Hypothalamus (tissue), 51 donors: ENCODE measurements at places on chromosomes 5 and 9.
A peak's percentile ranks its signal among the peaks of the same experiment; 100 is the strongest.

GRCh38 chr9:129341987-129342348 is 163.9 kb upstream of the IER5L start:
- DNase-seq, result no peak

DNA sequence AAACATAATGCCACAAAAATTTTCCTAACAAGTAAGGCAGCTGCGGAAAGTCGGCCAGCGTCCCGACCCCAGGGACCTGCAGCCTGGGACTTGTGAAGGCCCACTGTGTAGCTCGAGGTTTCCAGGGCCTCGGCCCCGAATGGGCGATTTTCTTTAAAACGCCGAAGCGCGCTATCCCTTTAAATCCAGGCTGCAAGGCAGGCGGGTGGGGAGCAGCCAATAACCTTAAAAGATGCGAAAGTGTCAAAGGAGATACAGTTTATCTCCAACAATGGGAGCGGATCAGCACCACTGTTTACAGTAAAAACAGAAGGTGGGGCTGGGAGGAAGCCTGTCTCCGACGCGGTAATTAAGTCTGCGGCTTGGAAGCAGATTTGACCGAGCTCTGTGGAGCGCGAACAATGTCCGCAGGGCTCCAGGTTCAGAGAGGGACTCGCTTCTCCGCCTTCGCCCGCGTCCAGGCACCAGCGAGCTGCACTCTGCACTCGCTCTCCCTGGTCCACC is 1.7 kb upstream of the ZSWIM6 start:
- peak; percentile 54 for DNase-seq

GRCh38 chr9:98916660-98917059 is 27.0 kb upstream of the COL15A1 start:
- DNase-seq, result no peak

GRCh38 chr5:128774605-128775004 is 190.7 kb upstream of the SLC27A6 start:
- no peak for DNase-seq

DNA sequence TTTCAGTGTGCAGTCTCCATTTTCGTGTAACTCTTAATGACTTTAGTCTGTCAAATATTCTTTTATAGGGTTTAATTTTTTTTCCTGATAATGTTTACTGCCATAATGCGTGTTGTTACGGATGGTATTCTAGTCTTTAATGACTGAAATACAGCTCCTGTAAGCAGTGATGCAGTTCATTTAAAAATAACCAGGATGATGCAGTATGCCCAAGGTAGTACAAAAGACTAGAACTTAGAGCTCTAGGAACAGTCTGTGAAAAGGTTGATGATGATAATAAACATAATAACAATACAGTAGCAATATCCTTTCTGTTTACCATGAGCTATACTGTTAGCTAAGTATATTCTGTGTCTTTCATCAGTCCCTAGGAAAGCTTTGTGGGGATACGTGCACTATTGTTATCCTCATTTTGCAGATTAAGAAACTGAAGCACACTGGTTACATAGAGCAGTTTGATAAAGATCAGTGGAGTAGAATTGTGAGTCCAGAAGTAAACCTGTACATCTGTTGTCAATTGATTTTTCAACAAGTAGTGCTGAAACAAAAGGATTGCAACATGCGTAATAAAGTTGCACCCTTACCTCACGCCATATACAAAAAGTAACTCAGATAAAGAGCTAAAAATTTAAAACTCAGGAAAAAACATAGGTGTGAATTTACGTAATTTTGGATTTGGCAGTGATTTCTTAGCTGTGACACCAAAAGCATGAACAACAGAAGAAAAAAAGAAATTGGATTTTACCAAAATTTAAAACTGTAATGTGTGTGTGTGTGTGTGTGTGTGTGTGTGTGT is 64.5 kb downstream of the MTREX start:
- DNase-seq, result no peak

DNA sequence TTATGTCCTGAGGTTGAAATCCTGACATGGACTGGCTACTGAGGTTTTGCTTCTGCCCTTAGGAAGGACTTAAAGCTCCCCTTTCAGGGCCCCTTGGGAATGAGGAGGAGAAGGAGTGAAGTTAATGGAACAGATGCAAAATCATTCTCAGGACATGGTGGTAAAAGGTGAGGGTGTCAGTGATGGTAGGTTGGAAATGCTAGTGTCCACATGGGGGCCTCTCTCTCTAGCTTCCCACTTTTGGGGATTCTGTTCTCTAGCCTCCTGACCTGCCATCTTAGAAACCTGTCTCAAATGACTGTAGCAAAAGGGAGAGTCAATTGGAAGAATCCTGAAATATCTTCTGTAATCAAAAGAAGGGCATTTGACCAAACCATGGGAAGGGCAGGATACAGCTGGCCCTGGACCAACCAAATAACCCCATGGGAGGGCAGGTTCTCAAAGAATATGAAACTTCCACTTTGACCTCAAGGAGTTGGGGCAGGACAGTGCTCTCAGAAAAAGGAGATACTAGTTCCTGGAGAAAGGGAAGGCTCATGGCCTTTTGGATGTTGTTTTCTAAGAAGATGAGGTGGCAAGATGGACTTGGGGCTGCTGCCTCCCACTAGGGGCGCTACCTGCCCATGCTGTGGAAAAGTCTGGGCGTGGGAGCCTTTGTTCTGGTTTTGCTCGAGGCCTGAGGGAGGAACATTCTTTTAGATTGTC is 21.2 kb upstream of the MLANA start:
- no peak for DNase-seq

DNA sequence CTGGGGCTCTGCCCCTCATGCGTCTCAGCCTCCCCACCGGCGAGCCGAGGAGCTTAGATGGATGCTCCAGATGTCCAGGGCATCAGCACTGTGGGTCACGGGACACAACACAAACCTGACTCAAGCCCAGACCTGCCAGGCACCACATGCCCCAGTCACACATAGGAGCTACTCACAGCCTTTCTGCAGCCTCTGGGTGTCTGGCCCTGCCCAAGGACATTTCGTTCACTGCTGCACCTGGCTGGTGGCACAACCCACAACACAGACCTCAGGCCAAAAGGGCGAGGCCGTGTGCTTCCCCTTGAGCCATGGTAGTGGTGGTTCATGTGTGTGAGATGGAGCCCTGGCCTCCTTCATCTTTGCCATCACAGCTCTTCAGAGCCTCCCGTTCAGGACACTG is 89.6 kb upstream of the FCN2 start:
- DNase-seq, result no peak

DNA sequence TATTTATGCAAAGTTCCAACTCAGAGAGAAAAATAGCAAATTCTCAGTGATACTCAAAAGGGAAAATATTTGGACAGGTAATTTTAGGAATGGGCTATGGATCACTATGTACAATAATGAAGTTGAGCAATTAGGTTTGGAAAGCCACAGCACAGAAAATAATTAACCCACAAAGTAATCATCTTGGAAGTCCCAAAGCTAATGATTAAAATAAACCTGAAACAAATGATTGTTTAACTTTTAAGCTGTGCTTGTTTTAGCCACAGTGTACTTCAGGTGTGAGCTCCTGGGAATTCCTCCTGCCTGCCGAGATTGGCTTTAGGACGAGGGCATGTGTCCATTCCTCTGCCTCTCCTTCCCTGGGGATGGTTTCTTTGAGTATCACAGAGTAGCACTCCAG is 403.9 kb downstream of the ZSWIM6 start:
- no peak for DNase-seq

DNA sequence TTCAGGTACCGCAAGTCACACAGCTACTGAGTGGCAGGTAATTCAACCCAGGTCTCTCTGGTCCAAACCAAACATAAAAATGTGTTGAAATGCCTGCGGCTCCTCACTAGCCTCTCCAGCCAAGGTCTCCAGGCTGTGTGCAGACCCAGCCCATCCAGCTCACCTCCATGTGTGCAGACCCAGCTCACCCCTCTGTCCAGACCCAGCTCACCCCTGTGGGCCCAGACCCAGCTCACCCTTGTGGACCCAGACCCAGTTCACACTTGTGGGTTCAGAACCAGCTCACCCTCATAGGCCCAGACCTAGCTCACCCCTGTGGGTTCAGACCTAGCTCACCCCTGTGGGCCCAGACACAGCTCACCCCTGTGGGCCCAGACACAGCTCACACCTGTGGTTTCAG is 188.0 kb upstream of the ADCY2 start:
- no peak for DNase-seq

DNA sequence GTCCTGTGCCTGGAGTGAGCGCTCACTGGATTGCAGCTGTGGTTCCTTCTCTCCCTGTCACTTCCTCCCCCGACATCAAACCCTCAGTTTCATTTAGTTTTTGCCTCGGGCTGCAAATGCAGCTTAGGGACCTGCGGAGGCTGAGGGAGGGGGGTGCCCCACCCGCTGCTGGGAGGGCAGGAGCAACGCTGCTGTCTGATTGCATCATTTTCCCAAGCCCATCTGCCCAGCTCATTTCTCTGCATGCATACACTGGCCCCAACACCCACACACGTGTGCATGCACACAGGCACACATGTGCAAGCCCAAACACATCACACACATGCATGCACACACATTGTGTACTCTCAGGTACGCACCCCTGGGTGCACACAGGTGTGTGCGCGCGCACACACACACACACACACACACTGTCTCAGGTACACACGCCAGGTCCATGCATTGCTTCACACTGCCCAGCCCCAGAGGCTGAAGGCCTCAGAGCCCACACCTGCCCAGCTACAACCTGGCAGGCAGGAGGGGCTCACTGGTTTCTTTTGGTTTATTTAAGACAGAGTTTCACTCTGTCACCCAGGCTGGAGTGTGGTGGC is 3.4 kb downstream of the ASS1 start:
- no peak for DNase-seq

GRCh38 chr9:13614060-13614459 is 334.6 kb upstream of the MPDZ start:
- no peak for DNase-seq

GRCh38 chr9:130426883-130427282 is 17.9 kb upstream of the ASS1 start:
- no peak for DNase-seq

DNA sequence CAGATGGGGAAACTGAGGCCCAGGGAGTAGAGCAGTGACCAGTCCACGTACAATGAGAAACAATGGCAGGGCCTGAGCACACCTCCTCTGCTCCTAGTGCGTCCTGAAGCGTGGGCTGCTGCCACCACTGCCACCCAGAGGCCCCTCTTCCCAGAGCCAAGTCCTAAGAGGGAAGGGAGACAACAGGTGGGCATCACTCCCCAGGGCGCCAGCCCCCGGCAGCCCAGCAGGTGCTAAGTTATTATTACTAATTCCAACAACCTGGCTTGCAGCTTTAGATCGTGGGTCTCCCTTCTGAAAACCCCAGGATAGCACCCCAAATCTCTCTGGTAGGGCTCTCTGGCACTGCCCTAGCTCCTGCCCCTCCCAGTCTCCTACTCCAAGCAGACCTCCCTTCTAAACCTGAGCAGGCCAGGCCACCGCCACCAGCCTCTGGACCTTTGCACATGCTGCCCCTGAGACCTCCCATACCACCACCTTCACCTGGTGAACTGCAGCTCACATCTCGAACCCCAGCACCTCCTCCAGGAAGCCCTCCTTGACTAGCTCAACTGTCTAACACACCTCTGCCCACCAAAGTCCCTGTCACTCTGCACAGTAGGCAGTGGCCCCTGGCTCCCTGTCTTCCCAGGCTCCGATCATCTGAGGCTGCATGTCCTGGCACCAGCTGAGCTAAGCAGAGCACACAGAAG is 65.8 kb downstream of the VAV2 start:
- no peak for DNase-seq

GRCh38 chr5:14270209-14270702 is 127.1 kb downstream of the TRIO start:
- no peak for DNase-seq

DNA sequence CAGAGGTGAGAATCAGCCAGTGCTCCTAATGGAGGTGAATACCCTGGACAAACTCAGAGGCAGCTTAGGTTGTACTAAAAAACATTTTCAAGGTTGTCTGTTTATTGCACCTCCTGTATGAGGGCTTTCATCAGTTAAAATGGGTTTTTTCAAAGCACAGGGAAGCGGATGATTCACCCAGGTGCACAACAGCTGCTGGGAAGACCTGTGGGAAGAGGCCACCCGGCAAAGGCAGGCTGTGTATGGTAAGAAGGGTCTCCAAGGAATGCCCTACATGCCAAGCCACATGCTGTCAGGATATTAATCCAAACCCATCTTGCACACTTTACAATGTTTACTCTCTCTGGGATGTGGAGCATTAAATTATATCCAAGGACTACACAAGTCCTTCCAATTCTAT is 14.7 kb downstream of the SIL1 start:
- no peak for DNase-seq

DNA sequence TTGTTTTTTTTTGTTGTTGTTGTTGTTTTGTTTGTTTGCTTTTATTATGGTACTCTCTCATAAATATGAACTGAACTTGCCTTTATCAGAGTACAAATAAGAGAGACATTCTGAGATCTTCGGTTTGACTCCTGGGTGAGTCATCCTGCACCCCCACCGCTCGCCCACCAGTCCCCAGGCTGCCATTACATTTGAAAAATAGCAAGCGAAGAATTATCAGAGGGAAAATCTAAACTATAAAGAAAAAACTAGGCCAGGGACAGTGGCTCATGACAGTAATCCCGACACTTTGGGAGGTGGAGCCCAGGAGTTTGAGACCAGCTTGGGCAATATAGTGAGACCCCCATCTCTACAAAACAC is 122.1 kb upstream of the MAP3K1 start:
- DNase-seq, result no peak

DNA sequence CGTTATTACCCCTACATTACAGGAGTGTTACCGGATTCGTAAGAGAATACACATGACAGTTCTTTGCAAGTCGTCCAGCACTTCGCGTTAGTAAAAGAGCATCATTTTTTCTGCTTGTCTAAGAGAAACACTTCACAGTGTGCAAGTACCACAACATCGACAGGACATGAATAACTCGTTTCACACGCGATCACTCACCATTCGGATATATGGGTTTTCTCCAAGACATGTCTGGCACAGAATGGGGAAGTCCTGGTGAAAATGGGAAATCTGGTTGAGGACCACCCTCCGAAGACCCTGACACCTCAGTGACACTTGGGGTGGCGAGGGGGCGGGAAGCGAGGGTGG is 642 bp downstream of the RBM22 start:
- DNase-seq, result no peak

- DNase-seq, result no peak
Observed at GRCh38 chr5:180815293-180815917, 12.8 kb upstream of the MGAT1 start.

GRCh38 chr5:50292735-50293394 is 148.2 kb downstream of the EMB start:
- no peak for DNase-seq

DNA sequence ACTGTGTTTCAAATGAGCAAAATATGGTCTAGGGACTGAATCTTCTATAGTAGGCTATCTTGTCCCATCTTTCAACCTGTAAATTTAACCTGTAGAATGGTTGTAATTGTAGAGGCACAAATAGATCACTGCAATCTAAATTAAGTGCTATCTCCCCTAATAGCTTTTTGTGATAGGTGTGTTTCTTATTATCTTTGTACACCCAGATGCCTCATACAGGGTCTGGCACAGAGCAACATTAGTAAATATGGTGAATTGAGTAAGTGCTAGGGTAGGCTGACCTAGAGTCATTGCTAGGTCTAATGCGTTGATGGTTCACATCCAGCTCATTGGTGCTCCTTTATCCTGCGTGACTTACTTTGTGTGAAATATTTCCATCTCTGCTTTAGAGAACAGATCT is 100.6 kb downstream of the PBX3 start:
- no peak for DNase-seq

- no peak for DNase-seq
Observed at GRCh38 chr5:97134634-97135033, 7.8 kb downstream of the LIX1 start.

- DNase-seq, result no peak
Observed at GRCh38 chr5:118653872-118654271, 334.5 kb downstream of the DTWD2 start.
